ENCODE measurements at places on chromosomes 5 and 9. TPM values are rescaled to one million over a fixed set of nuclear protein-coding genes. Genes with fewer than 3 reads are reported as not detected.
A peak's percentile ranks its signal among the peaks of the same experiment; 100 is the strongest.

- peaks cover 79% of the 10 kb centered on the region for H3K4me1 ChIP-seq
- H3K36me3 ChIP-seq: peaks cover 3% of the 10 kb centered on the region
- peak overlapping the region; percentile 68 for H3K27ac ChIP-seq
- H3K4me3 ChIP-seq: peak overlapping the region; percentile 2
- no peaks in the 10 kb centered on the region for H3K27me3 ChIP-seq
These were observed 4.1 kb downstream of the PTGS1 start for GRCh38 chr9:122374885-122375420.

- H3K4me3 ChIP-seq: no peak overlapping the region
- H3K27me3 ChIP-seq: no peaks in the 10 kb centered on the region
- no peaks in the 10 kb centered on the region for H3K36me3 ChIP-seq
- DNase-seq: no peak
- H3K27ac ChIP-seq: no peak overlapping the region
- H3K4me1 ChIP-seq: no peaks in the 10 kb centered on the region
These were observed 427.6 kb upstream of the WWC1 start for GRCh38 chr5:167863883-167864282.

- no peaks in the 10 kb centered on the region for H3K4me1 ChIP-seq
- H3K27me3 ChIP-seq: no peaks in the 10 kb centered on the region
- H3K4me3 ChIP-seq: no peak overlapping the region
- H3K36me3 ChIP-seq: peaks cover 5% of the 10 kb centered on the region
These were observed 16.9 kb downstream of the RAD1 start for GRCh38 chr5:34898258-34898895.

DNA sequence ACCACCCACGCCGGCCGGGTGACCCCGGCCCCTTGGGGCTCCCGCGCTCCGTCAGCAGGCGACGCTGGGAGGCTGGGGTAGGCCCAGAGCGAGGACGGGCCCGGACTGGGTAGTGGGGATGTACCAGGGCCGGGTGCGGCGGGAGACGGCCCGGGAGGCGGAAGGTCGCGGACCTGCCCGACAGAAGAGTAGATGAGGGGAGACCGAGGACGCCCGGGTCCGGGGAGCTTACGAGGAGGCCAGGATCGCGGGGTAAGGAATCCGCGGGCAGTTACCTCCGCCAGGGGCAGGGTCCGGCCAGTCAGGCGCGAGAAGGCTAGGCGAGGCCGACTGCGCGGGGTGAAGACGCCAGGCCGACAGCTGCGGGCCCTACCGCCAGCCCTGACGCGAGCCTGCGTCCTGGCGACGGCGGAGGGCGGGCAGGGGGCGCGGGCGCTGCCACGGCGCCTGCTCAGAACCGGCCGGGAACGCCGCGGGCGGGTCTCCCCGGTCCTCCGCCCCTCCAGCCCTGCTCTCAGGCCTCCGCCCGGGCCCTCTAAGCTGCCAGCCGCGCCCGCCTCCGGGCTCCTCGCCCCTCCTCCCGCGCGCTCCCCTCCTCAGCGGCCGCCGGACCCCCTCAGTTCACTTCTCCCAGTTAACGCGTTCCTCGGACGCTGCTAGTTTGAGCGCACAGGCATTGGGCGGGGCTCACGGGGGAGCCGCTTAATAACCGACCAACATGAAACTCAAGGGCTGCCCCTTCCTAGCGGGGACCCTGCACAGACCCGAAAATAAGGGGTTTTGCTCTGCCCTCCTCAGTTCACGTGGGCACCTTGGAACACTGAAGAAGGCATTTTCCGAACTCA, at the start of gene CPLANE1:
Gene CPLANE1, minus strand, starts transcription at position 407 of the 845 bp plus-strand sequence. CDS start 1,678 bp downstream, outside the sequence.
- DNase-seq: peak; percentile 78
- peak within 1 kb of the TSS; percentile 90 for H3K27ac ChIP-seq
- no peaks in the 10 kb centered on the region for H3K27me3 ChIP-seq
- H3K36me3 ChIP-seq: no peaks in the 10 kb centered on the region
- H3K4me1 ChIP-seq: peaks cover 15% of the 10 kb centered on the region
- H3K4me3 ChIP-seq: peak within 1 kb of the TSS; percentile 74

The FOXD4L3 gene
- not detected for total RNA-seq

The ADAM19 gene
- 13.3 TPM for total RNA-seq

The NUP155 gene
- total RNA-seq: 4.1 TPM

GRCh38 chr5:153358315-153358976, 132.0 kb upstream of the GRIA1 start:
- no peaks in the 10 kb centered on the region for H3K36me3 ChIP-seq
- DNase-seq: no peak
- H3K4me3 ChIP-seq: no peak overlapping the region
- no peaks in the 10 kb centered on the region for H3K27me3 ChIP-seq

The CDKN2B gene
- total RNA-seq: 2.9 TPM

The CCL19 gene
- total RNA-seq: not detected

- DNase-seq: no peak
- no peaks in the 10 kb centered on the region for H3K27me3 ChIP-seq
- H3K4me3 ChIP-seq: no peak overlapping the region
- H3K36me3 ChIP-seq: no peaks in the 10 kb centered on the region
- no peak overlapping the region for H3K27ac ChIP-seq
These were observed 86.6 kb downstream of the KCNN2 start for GRCh38 chr5:114448481-114448880.

DNA sequence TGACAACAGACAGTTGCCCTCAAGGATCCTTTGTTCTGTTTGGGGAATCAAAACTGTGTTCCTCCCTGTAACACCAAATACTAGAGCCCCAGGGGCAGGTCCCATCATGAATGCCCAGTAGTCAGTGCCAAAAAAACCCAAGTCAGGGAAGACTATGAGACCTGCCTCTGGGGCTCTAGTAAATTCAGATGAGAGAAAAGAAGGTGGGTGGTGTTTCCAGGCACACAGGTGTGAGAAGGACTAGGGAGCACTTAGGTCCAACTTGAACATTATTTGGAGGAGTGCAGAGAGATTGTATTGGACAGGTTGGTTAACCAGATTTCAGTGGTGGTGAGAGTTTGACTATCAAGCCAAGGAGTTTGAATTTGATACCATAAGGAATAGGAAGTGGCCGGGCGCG, 52.0 kb downstream of the SLC22A5 start:
- no peaks in the 10 kb centered on the region for H3K27me3 ChIP-seq
- peak overlapping the region; percentile 100 for H3K27ac ChIP-seq
- H3K4me1 ChIP-seq: peaks cover 82% of the 10 kb centered on the region
- peaks cover 26% of the 10 kb centered on the region for H3K36me3 ChIP-seq
- DNase-seq: no peak
- no peak overlapping the region for H3K4me3 ChIP-seq

DNA sequence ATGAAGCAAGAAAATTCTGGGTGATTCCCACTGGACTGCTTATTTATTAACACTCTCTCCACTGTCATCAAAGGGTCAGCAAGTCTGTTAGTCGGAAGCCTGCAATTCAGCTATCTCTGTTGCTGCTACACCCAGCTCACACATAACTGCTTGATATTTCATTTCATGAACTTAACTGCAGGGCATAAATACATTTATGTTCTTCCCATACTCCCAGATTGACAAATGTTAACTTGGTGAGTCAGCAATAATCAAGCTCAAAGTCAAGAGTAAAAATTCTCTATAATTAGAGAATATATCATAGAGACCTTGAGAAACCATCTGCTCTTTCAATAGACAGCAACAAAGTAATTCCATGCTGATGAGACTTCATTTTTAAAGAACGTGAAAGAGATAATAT, 198.8 kb downstream of the ADAMTS12 start:
- no peak overlapping the region for H3K27ac ChIP-seq
- H3K36me3 ChIP-seq: no peaks in the 10 kb centered on the region
- no peak overlapping the region for H3K4me3 ChIP-seq
- no peaks in the 10 kb centered on the region for H3K27me3 ChIP-seq

GRCh38 chr5:126044111-126044668, 379.0 kb upstream of the GRAMD2B start:
- H3K27me3 ChIP-seq: no peaks in the 10 kb centered on the region
- H3K4me1 ChIP-seq: peaks cover 10% of the 10 kb centered on the region
- peak; percentile 93 for DNase-seq
- H3K36me3 ChIP-seq: no peaks in the 10 kb centered on the region
- no peak overlapping the region for H3K27ac ChIP-seq
- no peak overlapping the region for H3K4me3 ChIP-seq

DNA sequence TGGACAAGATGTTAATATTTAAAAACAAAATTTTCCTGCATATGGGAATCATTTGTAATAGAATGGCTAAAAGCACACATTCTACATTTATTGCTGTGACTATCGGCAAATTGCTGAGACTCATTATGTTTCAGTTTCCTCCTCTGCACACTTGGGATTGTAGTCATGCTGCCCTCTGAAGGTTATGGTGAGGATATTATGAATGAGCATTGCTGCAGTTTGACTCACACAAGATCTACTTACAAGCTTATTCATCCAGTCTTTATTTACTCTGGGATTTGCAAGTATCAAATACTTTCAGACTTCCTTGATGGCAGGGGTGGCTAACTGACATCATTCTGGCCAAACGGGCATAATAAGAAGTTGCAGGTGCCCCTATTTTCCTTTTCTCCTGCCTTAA, 9.5 kb upstream of the NFIL3 start:
- no peaks in the 10 kb centered on the region for H3K36me3 ChIP-seq
- H3K4me3 ChIP-seq: no peak overlapping the region
- H3K4me1 ChIP-seq: peaks cover 6% of the 10 kb centered on the region
- no peak overlapping the region for H3K27ac ChIP-seq
- DNase-seq: no peak

- peaks cover 24% of the 10 kb centered on the region for H3K36me3 ChIP-seq
- no peak for DNase-seq
- H3K27ac ChIP-seq: peak overlapping the region; percentile 63
These were observed 30.0 kb upstream of the GPR21 start for GRCh38 chr9:123003466-123003865.

- no peak overlapping the region for H3K27ac ChIP-seq
- no peak overlapping the region for H3K4me3 ChIP-seq
- H3K27me3 ChIP-seq: no peaks in the 10 kb centered on the region
- H3K4me1 ChIP-seq: no peaks in the 10 kb centered on the region
- DNase-seq: no peak
These were observed 816.5 kb downstream of the EFNA5 start for GRCh38 chr5:106854105-106854687.

- H3K4me3 ChIP-seq: no peak overlapping the region
- H3K27me3 ChIP-seq: no peaks in the 10 kb centered on the region
- DNase-seq: no peak
- H3K27ac ChIP-seq: no peak overlapping the region
- no peaks in the 10 kb centered on the region for H3K36me3 ChIP-seq
- H3K4me1 ChIP-seq: no peaks in the 10 kb centered on the region
These were observed 439.9 kb downstream of the BRINP1 start for GRCh38 chr9:118929287-118929686.

The GRM6 gene
- not detected for total RNA-seq

Data from stomach (tissue), 19 donors.